ENCODE measurements at places on chromosomes 11 and 22.
A peak's percentile ranks its signal among the peaks of the same experiment; 100 is the strongest.

DNA sequence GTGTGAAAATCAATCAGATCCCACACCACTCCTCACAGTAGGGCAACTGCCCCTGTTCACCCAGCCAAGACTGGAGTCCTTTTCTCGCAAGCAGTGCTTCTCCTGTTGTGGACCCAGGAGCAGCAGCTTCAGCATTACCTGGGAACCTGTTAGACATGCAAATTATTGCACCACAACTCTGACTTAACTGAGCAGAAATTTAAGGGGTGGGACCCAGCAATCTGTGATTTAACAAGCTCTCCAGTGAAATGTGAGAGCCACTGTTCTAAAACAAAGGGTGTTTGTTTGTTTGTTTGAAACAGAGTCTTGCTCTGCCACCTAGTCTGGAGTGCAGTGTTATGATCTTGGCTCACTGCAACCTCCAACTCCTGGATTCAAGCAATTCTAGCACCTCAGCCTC, 591.4 kb downstream of the SOX6 start:
- DNase-seq = no peak

DNA sequence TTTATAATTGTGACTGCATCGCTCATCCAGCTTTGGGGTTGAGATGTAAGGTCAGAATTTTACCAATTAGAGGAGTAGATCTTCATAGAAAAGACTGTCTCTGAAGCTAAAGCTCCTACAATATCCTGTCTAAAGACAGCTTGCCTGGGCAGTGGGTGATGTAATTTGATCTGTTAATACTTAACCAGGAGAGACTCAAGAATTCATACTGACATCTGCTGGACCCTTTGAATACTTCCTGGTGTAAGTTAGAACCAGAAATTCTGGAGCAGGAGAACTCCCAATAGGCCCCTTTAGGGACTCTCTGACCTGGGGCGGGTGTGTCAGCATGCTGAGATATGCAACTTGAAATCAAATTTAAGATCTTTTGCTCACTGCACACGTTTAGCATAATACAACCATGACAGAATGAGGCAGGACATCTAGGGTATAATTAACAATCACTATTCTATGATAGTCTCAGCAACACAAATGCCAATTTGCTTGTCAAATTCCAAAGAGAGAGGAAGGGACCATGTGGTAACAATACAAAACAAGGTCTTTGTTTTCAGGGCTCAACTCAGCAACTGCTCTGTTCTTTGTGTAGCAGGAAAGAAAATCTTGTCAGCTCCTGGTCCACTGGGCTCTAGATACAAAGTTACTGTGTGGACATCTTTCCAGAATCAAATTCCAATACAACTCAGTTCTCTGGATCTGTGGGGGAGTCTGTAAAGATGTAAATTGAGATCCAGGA, 143.9 kb downstream of the INSC start:
- DNase-seq = peak; percentile 66

DNA sequence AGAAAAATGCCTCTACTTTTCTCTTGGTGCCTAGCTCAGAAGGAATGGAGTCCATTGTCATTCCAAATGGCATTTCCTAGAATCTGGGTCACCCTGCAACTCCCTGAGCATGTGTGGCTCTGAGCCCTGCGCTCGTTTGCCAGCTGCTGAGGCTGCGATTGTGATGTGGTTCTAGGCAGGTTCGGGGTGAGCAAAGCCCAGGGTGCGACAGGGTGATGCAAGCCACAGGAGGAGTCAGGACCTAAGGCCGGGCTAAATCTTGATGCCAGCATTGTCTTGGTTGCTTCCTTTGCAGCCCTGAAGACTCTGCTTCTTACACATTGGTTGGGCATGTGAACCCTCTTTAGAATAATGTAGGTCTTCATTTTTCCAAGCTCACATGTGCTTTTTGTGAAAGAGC, 131.0 kb downstream of the MORC2 start:
- no peak for DNase-seq

GRCh38 chr11:45145083-45145378, 1.4 kb upstream of the PRDM11 start:
- DNase-seq = no peak

DNA sequence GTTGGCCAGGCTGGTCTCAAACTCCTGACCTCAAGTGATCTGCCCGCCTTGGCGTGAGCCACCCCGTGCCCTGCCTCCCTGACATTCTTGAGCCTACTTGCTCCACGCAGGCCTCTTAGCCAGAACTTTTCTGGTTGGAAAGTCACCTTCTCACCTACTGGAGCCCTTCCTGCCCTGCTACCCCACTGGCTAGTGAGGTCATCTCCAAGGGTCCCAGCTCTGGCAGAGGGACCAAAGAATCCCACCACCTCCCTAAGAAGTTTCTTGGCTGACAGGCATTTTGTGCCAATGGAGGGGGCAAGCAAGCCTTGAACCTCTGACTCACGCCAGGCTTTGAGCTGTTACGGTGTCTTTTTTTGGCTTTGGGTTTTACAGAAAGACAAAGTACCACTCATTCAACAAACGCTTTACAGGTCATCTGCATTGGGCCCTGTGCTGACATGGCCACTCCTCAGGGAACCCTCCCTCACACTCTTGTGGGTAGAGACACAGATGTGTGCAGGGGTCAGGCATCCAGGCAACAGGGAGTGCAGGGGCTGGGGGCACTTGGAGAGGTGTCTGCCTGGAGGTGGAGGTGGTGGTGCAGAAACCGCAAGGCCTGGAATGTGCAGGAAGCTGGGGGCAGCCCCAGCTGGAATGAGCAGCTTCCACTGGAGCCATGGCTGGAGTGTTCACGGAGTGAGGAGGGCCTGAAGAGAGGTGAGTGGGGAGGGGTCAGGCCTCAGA, 27.1 kb upstream of the WNT11 start:
- no peak for DNase-seq

GRCh38 chr11:90221803-90222458, 918 bp downstream of the CHORDC1 start:
- DNase-seq = no peak

DNA sequence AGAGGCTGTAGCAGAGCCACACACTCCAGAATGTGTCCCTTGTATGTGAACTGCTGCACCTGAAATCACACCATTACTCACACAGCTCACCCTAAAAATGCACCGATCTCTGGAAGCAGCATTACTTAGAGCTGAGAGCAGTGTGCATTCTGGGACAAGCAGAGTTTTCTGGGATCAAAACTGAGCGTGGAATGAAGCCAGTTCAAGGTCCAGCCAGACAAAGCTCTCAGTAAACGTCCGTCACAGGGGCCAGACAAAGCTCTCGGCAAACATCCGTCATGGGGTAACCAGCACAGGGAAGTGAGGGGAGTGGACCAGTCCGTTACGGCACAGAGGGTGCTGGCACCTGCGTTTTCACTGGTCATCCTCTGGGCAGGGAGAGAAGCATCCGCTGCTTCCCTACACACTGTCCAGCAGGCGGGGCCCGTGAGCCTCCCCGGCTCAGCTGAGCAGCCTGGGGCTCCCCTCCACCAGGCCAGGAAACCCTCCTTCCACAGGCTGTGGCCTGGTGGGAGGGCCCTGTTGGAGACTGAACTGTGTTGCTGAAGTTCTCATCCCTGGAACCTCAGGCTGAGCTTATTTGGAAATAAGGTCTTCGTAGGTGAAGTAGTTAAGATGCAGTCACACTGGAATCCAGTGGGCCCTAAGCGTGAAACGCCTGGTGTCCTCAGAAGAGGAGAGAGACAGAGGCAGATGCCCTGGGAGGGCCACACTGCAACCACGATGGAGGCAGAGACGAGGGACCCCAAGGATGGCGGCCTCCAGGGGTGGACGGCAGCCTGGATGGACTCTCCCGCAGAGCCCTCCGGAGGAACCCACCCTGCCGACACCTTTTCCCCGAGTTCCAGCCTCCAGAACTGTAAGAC, 883.9 kb downstream of the BRD1 start:
- peak; percentile 40 for DNase-seq

DNA sequence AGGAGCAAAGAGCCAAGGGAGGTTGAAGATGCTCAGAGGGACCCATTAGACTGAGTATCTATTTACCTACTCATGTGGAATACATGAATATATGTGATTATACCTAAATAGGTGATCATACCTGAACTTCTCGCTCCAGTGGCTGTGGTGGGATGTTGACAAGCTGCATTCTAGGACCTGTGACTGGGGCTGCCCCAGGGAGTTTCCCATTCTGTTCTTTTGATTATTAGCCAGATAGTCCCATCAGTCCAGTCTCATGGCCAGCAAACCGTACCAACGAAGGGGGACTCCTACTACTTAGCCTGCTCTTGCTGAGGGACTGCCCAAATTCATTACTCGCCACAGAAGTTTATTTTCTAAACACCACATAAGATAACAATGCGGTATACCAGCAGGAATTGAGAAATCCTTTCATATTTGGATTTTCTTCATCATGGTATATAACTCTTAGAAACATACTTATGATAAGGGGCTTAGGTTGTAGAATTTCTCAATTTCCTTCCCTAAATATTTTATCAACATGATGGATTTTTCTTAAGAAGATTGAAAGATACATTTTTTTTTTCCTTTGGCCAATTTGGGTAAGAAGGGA, 273.9 kb downstream of the NTM start:
- no peak for DNase-seq

GRCh38 chr22:29580200-29580810, 608 bp downstream of the NIPSNAP1 start:
- DNase-seq = no peak

DNA sequence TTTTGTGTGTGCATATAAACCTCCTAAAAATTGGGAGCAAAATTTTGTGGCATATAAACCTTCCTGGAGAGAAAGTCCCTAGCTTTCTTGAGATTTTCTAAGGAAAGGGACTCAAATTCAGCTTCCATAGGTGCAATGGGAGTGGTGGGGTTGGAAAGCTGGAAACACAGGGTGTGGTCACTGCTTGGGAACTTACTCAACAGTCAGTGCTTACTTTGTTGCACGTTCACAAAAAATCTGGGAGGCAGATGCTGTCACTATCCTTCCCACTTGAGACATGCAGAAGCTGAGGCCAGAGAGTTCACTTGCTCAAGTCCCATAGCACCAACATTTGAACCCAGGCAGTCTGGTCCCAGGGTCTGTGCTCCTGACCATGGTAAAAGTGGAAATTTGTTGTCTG, 3.9 kb upstream of the CATSPERZ start:
- DNase-seq = no peak

GRCh38 chr11:12871241-12871640, 137.9 kb upstream of the RASSF10 start:
- no peak for DNase-seq
